Astrocyte (in vitro differentiated cells and primary cell): ENCODE measurements at places on chromosomes 12 and 14. TPM values are rescaled to one million over a fixed set of nuclear protein-coding genes. Genes with fewer than 3 reads are reported as not detected.

AP4S1 gene
- 5.7 TPM in 2 replicates for total RNA-seq

SLC38A1 gene
- 141 and 160 TPM in 2 replicates for total RNA-seq

PTCSC3 gene
- total RNA-seq = not detected in 2 replicates

CPSF6 gene
- total RNA-seq = 58.4 and 68.3 TPM in 2 replicates

HAL gene
- total RNA-seq = 0.10 and 0.20 TPM in 2 replicates

LYZ gene
- total RNA-seq = 0.31 and 0.45 TPM in 2 replicates

ABHD4 gene
- 46.9 and 52.4 TPM in 2 replicates for total RNA-seq

APPL2 gene
- total RNA-seq = 16.6 and 17.7 TPM in 2 replicates

DNA sequence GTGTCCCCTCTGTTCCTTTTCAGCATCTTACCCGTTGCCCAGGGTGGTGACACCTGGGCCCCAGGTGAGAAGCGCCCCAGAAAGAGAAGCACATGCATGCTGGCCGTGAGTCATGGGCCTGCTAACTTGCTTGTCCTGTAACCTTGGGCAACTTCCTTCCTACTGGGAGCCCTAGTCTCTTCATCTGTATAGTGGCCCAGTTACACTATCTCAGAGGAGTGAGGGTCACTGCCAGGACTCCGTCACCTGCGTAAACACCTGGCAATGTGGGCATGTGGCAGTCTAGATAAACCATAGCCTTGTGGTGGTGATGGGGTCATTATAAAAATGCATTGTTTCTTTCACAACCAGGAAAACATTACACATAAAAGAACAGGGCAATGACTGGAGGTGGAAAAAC, 125.2 kb downstream of the SLC25A47 start:
- H3K27me3 ChIP-seq = no peaks in the 10 kb centered on the region
- H3K27ac ChIP-seq = no peak overlapping the region
- H3K36me3 ChIP-seq = no peaks in the 10 kb centered on the region
- no peak overlapping the region for H3K4me3 ChIP-seq
- peaks cover 8% of the 10 kb centered on the region for H3K4me1 ChIP-seq

DNA sequence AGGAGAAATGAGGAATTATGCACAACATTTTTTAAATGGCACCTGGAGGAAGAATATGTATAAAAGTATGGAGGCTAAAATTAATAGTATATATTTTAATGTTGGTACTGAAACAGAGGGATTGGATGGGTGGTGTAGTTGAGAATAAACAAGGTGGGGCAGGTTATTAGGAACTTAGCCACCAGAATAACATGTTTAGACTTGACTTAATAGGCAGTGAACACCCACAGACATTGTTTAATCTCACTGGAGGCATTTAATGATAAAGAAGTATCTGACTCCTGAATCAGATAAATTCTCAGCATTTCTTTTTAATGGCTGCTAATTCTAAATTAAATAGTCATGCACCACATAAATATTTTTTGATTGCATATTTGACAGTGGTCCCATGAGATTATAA, 139.7 kb downstream of the CNTN1 start:
- H3K4me3 ChIP-seq = no peak overlapping the region
- no peaks in the 10 kb centered on the region for H3K27me3 ChIP-seq
- no peak for DNase-seq
- H3K27ac ChIP-seq = no peak overlapping the region
- H3K36me3 ChIP-seq = no peaks in the 10 kb centered on the region
- no peaks in the 10 kb centered on the region for H3K4me1 ChIP-seq

- DNase-seq = no peak
- H3K27ac ChIP-seq = no peak overlapping the region
- H3K36me3 ChIP-seq = no peaks in the 10 kb centered on the region
- H3K4me1 ChIP-seq = no peaks in the 10 kb centered on the region
- H3K4me3 ChIP-seq = no peak overlapping the region
Observed at GRCh38 chr12:33560653-33561208, 121.1 kb upstream of the SYT10 start.

DNA sequence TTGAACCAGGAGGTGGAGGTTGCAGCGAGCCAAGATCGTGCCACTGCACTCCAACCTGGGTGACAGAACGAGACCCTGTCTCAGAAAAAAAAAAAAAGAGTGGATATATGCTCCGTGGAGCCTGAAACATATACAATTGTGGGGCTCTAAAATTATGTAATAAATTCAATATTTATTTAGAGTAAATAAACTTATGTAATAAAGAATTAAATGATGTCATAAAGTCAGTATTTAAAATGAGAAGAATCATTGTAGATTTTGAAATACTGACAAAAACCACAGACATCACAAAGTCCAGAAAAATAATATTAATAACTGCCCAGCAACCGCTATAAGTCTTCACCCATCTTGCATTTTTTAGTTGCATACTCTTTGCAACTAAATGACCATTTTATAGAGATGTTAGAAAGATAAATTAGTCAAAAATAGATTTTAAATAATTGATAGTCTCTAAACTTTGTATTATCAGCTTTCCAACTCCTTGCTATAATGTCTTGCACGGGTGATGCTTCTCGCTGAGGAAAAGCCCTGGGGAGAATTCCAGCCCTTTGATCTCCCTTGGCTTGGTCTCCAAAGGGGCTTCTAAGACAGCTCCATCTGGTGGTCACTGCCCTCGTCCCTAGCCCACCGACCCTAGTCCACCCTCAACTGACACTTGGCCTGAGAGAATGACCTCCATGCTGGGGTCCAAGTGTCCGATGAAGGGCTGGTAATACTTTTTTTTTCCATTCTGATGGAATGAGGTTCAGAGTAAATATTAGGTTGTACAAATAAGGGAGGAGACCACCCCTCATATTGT, 7.9 kb upstream of the TMBIM6 start:
- no peak overlapping the region for H3K27ac ChIP-seq
- no peaks in the 10 kb centered on the region for H3K4me1 ChIP-seq
- no peak overlapping the region for H3K4me3 ChIP-seq
- H3K27me3 ChIP-seq = peaks cover 8% of the 10 kb centered on the region

GRCh38 chr14:51182131-51182565, 57.9 kb upstream of the TMX1 start:
- DNase-seq = peak; percentile 42
- peaks cover 2% of the 10 kb centered on the region for H3K27me3 ChIP-seq
- H3K36me3 ChIP-seq = no peaks in the 10 kb centered on the region
- no peaks in the 10 kb centered on the region for H3K4me1 ChIP-seq
- no peak overlapping the region for H3K4me3 ChIP-seq

- H3K27ac ChIP-seq = no peak overlapping the region
- no peak for DNase-seq
- peaks cover 22% of the 10 kb centered on the region for H3K4me1 ChIP-seq
- H3K4me3 ChIP-seq = no peak overlapping the region
Observed at GRCh38 chr12:95116773-95117172, 43.4 kb upstream of the NR2C1 start.

GRCh38 chr12:96889273-96889933, 17.7 kb upstream of the NEDD1 start:
- peak; percentile 91 for DNase-seq
- peaks cover 22% of the 10 kb centered on the region for H3K4me1 ChIP-seq
- no peaks in the 10 kb centered on the region for H3K36me3 ChIP-seq
- no peak overlapping the region for H3K4me3 ChIP-seq
- H3K27me3 ChIP-seq = no peaks in the 10 kb centered on the region

GRCh38 chr12:6873094-6874014, at the start of gene SPSB2:
TSS of gene SPSB2 (minus strand) at chr12:6873303. CDS start at chr12:6872901, 402 bp downstream.
- peaks cover 21% of the 10 kb centered on the region for H3K36me3 ChIP-seq
- peaks cover 28% of the 10 kb centered on the region for H3K4me1 ChIP-seq
- peak within 1 kb of the TSS; percentile 50 for H3K27ac ChIP-seq

GRCh38 chr12:109711596-109712461, 1.8 kb upstream of the FAM222A start:
- no peaks in the 10 kb centered on the region for H3K36me3 ChIP-seq
- peaks cover 3% of the 10 kb centered on the region for H3K4me1 ChIP-seq
- no peak overlapping the region for H3K4me3 ChIP-seq
- no peak overlapping the region for H3K27ac ChIP-seq
- no peak for DNase-seq
- peaks cover 33% of the 10 kb centered on the region for H3K27me3 ChIP-seq

GRCh38 chr12:12975322-12976077, 23.5 kb upstream of the GPRC5D start:
- peak overlapping the region; percentile 86 for H3K27ac ChIP-seq
- DNase-seq = no peak
- H3K4me3 ChIP-seq = no peak overlapping the region
- H3K36me3 ChIP-seq = peaks cover 9% of the 10 kb centered on the region
- peaks cover 36% of the 10 kb centered on the region for H3K4me1 ChIP-seq
- H3K27me3 ChIP-seq = no peaks in the 10 kb centered on the region

DNA sequence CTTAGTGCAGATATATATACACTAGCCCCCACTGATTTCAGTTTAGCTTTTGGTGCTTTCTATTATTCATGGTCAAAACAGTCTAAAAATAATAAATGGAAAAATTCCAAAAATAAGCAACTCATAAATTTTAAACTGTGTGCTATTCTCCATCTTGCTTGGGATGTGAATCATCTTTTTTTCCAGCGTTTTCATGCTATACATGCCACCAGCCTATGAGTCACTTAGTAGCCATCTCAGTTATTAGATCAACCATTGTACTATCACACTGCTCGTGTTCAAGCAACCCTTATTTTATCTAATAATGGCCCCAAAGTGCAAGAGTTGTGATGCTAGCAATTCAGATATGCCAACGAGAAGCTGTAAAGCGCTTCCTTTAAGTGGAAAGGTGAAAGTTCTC, 73.9 kb upstream of the KRR1 start:
- H3K27ac ChIP-seq = peak overlapping the region; percentile 58
- no peaks in the 10 kb centered on the region for H3K36me3 ChIP-seq
- H3K4me1 ChIP-seq = peaks cover 19% of the 10 kb centered on the region
- peak overlapping the region; percentile 19 for H3K4me3 ChIP-seq

- H3K36me3 ChIP-seq = no peaks in the 10 kb centered on the region
- H3K4me3 ChIP-seq = peak overlapping the region; percentile 12
- peaks cover 48% of the 10 kb centered on the region for H3K4me1 ChIP-seq
- no peak overlapping the region for H3K27ac ChIP-seq
Observed at GRCh38 chr12:124676714-124677462, 109.5 kb upstream of the NCOR2 start.

GRCh38 chr12:90920222-90920621, 34.8 kb downstream of the CCER1 start:
- H3K27me3 ChIP-seq = no peaks in the 10 kb centered on the region
- H3K36me3 ChIP-seq = no peaks in the 10 kb centered on the region
- DNase-seq = no peak
- H3K4me1 ChIP-seq = peaks cover 4% of the 10 kb centered on the region
- H3K27ac ChIP-seq = no peak overlapping the region
